ENCODE measurements at places on chromosomes 3 and 15.

GRCh38 chr3:173275740-173276139 is 121.8 kb upstream of the NLGN1 start:
- no peak for DNase-seq

DNA sequence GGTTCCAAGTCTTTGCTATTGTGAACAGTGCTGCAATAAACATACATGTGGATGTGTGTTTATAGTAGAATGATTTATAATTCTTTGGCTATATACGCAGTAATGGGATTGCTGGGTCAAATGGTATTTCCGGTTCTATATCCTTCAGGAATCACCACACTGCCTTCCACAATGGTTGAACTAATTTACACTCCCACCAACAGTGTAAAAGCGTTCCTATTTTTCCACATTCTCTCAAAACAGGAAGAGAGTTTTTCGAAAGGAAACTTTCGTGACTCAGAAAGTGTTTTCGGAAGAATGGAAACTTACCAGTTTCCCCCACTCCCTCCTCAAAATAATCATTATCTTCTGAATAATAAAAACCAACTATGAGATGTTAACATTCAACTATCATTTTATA is 205.8 kb downstream of the ALCAM start:
- no peak for DNase-seq

DNA sequence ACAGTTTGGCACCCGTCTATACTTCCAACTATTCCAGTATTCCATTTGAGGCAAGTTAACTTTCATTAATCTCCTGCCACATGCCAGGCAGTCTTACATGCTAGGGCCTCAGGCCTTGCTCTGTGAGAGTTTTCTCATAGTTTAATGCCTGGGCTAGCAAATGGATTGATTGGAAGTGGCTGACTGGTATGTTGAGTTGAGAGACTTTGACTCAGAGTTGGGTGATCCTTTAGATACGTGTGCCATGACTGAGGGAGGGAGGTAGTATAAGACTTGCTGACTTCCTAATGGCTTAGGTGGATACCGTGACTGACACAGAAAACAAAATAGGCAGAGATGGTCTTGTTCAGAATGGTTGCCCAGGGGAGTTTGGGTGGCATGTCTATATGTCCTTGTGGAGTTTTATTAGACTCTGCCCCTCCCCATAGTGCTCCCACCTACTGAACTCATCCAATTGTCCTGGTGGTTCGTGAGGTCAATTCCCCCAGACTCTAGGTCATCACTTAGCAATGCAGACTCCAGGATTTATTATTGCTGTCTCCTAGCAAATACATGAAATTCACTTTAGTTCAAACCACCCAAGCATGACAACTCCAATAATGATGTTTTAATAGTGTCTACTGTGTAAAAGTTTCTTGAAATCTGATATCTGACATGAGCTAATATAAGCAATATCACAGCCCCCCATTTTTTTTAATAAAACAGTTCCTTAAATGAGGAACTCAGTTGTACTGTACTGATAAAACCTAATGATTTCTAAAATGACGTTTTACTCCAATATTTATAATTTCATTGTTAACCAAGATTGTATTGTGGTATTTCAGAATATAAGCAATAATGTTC is 413.9 kb upstream of the MDFIC2 start:
- DNase-seq = no peak

DNA sequence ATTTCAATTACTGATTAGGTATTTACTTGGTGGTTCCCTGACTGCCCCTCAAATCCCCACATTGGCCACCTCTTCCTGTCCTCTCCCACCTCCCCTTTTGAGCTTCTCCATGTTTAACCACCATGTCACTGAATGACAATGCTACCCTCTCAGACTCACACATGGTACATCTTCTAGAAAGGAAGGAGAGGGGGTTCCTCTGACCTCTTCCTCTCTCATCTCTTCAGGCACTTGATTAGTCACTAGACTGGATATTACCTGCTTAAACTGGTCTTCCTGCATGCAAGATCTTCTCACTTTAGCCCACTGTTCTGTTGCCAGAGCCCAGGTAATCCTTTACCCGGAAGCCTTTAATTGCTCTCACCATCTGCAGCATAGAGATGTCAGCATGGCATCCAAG is 64.9 kb downstream of the DIPK2A start:
- no peak for DNase-seq

DNA sequence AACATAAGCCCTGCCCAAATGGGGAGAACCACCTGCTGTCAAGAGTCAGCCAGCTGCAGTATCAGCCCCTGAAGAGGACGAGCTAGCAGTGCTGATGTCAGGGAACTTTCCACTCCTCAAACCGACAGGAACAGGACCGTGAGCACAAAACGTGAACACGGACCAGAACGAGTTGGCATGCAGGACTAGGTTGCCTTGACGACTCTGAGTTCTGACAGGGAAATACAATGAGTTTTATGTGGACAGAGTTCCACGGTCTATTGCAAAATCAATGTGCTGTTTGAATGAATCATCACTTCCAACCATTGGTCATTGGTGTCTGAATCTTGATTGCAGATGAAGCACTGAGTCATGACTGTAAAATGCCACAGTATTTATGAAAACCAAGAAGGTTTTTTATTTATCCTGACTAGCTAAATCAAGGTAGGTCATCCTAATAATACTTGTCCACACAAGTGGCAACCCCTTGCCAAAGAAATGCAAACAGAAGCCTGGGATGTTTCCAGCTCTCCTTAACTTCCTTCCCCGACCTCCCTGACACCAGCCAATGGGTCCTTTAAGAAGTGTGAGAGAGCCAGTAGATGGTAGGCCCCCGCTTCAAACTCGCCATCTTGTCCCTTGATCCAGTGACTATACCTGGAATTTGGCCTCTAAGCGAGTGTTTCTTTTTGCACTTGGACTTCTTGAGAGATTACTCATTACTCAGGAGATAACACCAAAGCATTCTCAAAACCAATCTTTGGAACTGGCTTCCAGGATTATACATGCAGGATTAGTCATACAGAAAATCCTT is 119.6 kb downstream of the ASB7 start:
- DNase-seq = no peak

- no peak for DNase-seq
These were observed 32.2 kb upstream of the CDCP1 start for GRCh38 chr3:45178183-45179023.

GRCh38 chr3:193641440-193641775 is 48.4 kb downstream of the OPA1 start:
- no peak for DNase-seq

DNA sequence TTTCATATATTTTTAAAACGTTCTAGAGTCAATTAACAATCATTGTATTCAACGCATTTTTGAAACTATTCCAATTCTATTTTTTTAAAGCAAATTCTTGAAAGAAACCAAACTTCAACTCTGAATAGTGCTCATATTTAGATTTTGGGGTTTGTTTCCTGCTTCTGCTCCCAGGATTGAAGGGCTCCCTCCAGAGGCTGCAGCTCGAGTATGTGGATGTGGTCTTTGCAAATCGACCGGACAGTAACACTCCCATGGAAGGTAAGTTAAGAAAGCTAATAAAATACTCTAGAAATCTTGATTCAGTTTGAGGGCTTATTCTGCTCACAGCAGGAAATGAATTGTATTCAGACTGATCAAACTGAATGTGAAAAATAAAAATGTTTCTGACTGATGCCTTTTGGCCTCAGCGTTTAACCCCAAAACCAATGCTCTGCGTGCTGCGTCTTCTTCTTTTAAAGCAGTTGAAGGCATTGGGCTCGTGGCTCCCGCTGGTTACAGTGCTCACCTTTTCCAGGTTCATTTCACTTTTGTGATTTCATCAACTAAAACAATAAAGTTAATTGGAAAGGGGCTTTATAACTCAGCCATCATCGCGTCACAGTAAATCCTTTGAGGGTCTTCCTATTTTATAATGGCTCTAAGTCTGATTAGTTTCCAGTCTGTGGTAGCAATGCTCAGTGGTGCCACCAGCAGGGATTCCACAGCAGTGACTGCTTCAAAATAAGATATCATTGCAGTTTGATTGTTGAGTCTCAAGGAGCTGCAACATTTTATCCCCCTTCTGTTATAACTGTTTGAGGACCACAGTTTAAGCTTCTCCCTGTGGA is 80.1 kb downstream of the SSR3 start:
- DNase-seq = no peak

DNA sequence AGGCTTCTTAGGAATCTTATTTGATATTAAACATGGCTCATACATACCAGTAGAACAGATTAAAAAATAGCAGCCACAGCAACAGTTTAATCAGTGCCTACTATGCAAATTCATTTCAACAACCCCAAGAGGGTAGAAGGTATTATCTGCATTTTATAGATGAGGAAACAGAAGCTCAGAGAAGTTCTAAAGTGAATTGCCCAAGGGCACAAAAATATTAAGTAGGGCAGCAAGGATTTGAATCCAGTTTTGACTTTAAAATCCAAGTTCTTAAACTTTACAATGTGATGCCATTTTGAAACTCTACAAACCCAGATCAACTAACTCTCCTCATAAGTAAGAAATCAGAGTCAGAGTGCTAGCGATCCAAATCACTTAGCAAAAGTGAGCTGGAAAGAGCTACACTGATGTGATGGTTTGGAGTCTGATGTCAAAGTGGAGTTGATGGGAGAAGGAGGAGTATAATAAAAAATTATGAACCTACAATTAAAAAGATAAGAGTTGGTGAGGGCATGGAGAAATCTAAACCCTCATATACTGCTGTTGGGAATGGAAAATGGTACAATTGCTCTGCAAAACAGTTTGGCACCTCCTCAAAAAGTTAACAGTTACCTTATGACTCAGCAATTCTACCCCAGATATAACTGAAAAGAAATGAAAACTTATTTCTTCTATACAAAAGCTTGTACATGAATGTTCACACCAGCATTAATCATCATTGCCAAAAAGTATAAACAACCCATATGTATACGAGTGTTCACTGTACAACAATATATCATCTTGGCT is 51.0 kb upstream of the PLXND1 start:
- DNase-seq = no peak

GRCh38 chr15:90015749-90016148 is 14.6 kb downstream of the ZNF710 start:
- no peak for DNase-seq

- DNase-seq = no peak
These were observed 148.3 kb upstream of the NPHP3 start for GRCh38 chr3:132870541-132870940.

- DNase-seq = no peak
These were observed 232.8 kb upstream of the NR2F2 start for GRCh38 chr15:96097661-96098060.
